NCI-H226 (cell line): ENCODE measurements at places on chromosomes 11 and 22.

DNA sequence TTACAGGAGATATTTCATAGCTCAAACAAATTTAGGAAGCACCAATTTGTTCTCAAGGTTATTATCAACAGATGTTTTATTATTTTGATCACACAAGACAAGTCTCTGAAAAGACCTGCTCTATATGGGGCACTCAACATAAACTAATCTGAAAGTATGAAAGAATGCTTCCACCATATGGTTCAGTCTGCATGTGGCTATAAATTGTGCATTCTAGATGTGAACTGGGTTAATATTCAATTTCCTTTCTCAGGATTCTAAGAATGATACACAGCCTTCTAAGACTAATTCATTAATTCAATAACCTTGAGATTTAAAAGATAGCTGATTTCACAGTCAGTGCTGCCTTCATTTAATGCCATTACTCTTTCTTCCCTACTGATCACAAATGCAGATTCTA lies 851.3 kb upstream of the CCDC90B start:
- DNase-seq = no peak

GRCh38 chr22:17943533-17944249 lies 80.7 kb downstream of the MICAL3 start:
- DNase-seq = no peak

- DNase-seq = no peak
Measured at GRCh38 chr11:112118176-112118575, 31.5 kb downstream of the SDHD start.

DNA sequence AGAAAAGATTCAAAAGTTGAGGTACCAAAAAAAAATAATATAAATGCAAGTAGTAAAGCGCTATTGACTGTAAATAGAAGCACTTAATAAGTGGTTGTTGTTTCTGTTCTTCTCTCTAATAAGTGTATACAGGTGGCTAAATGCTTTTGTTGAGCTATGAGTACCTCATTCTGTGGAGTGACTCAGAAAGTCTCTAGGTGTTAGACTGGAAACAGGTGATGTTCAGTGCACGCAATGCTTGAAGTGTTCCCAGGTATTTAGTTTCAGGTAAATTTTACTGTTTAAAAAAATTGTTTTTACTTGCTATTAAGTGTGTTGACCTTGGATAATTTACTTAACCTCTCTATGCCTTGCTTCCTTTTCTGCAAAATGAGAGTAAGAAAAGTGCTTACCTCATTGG lies 24.2 kb downstream of the POU2AF3 start:
- no peak for DNase-seq

DNA sequence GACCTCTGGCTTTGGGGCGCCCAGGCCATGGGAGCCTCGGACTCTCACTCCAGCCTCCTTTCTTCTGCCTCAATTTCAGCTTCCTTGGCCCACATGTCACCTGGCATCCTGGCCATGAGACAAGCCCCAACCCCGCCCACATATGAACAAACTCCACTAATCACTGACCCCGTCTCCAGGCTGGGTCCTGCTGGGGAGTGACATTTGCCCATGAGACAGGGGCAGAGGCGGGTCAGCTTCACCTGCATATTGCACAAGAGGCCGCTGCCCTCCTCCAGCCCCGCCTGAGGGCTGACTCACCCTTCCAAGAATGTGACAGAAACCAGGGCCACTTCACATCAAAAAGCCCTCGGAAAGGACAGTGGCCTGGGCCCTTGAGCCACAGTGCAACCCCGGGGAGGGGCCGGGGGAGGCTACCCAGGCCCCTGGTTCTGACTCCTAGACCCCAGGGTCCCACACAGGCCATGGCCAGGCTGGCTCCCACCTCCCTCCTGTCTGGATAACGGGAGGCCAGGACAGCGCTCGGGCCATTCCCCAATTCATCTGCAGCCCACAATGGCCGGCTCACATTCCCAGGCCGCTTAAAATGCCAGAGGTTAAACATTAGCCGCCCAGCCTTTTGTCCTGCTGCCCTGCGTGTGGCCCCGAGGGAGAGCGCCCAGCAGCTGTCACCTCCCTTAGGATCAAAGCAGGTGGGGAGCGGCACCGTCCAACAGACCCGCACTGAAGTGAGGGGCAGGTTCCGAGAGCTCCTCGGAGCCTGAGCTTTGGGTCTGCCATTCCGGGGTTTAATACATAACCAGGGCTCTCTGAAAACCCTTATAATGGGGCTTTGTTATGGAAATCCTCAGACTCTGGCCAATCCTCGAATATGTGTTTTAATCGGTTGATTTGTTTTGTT lies 42.3 kb downstream of the TRMU start:
- DNase-seq = no peak

GRCh38 chr11:43434893-43435292 lies 76.2 kb downstream of the TTC17 start:
- DNase-seq = no peak

- DNase-seq = no peak
Measured at GRCh38 chr22:41353862-41354575, 27.7 kb upstream of the TEF start.
